Activated CD4-positive, CD25-positive, alpha-beta regulatory T cell (primary cell): ENCODE measurements at places on chromosomes 4 and X.

- no peak for DNase-seq
These were observed 14.9 kb downstream of the MID1IP1 start for GRCh38 chrX:38816155-38816554.

GRCh38 chrX:71922686-71923085, 12.0 kb downstream of the NHSL2 start:
- no peak for DNase-seq

- DNase-seq: no peak
These were observed 35.7 kb downstream of the PRKG2 start for GRCh38 chr4:81179326-81179725.

DNA sequence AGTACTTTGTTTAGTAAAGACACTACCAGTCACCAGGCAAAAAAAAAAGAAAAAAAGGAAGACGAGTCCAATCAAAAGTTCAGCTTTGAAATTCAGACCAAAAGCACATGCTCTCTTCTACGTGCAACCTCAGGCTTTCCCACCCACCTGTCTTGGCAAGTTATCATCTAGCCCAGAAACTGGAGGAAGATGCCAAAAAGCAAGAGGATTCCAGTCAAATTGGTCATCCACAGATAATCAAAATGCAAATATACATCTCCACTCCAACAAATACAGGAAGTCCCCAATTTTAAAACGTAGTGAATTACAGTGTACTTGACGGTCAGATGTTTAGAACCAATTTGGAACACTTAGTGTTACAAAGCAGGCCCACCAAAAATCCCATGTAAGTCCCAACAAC, 96.5 kb downstream of the PALLD start:
- DNase-seq: no peak

GRCh38 chr4:57098941-57099340, 11.2 kb downstream of the IGFBP7 start:
- no peak for DNase-seq

DNA sequence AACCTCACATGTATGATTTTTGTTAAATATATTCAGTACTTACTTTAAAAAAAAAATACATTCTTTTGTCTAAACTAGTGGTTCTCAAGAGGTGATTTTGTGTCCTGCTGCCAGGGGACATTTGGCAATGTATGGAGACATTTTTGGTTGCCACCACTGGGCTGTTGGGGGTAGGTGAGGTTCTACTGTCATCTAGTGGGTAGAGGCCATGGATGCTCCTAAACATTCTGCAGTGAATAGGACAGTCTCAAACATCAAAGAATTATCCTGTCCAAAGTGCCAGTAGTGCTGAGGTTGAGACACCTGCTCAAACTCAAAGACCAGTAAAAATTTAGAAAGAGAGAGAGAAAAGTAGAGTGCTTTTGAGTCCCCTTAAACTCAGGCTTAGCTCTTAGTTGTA, 32.9 kb upstream of the PGM2 start:
- DNase-seq: no peak

DNA sequence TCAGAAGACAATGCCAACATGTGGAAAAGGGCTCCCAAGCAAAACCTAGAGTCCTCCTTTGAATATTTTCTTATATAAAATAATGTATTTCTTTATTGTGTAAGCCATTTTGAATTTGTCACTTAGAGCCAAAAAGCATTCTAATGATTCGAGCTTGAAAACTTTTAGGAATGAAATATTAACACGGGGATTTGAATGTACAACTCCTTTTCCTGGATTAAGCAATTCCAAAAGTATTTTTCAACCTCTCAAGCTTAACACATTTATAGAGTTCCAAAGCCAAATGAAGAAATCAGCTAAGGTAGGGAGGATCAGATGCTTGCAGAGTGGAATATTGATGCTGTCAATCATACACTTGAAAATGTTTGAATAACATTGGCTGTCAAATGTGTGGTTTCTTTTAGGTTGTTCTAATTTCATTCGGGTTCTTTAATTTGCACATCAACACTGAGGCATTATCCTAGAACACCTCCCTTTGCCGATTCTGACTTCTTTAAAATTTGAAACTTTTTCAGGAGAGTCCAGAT, 67.2 kb upstream of the ETNPPL start:
- no peak for DNase-seq

DNA sequence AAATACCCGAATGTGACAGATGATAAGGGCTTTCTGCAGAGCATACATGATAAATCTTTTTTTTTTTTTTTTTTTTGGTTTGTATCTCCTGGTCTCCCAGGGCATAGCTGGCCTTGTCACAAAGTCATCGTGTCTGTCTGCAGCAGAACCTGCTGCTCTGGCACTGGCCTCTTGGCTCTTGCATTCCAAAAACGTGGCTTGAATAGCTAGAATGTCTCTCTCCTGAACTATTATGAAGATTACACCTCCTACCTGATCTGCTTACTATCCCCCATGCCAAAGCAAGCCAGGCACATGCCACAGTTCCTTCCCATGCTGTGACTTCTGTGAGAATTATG, 50.4 kb upstream of the SCRG1 start:
- DNase-seq: no peak

- DNase-seq: no peak
These were observed 1.6 kb downstream of the SLC49A3 start for GRCh38 chr4:687048-687970.

GRCh38 chrX:112081781-112082652, 559 bp downstream of the TRPC5 start:
- no peak for DNase-seq

DNA sequence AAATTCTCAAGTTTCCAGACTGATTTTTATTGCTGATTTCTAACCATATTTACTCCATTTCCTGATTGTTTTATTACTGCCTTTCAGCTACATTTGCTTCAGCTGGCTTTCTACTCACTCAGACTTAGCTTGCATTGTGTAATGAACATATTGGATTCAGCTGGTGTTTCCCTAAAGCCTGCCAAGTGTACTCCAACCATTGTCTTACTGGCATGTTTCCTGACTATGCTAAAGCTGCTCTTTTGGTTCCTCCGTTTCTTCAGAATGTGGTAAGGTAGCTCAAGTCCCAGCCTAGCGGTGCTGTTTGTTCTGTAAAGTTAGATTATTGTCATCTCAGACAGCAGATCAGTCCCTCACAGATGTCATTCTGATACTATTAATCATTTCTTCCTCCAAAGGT, 53.1 kb upstream of the GLRA2 start:
- no peak for DNase-seq

- DNase-seq: no peak
These were observed 24.6 kb upstream of the LAP3 start for GRCh38 chr4:17552427-17552826.

DNA sequence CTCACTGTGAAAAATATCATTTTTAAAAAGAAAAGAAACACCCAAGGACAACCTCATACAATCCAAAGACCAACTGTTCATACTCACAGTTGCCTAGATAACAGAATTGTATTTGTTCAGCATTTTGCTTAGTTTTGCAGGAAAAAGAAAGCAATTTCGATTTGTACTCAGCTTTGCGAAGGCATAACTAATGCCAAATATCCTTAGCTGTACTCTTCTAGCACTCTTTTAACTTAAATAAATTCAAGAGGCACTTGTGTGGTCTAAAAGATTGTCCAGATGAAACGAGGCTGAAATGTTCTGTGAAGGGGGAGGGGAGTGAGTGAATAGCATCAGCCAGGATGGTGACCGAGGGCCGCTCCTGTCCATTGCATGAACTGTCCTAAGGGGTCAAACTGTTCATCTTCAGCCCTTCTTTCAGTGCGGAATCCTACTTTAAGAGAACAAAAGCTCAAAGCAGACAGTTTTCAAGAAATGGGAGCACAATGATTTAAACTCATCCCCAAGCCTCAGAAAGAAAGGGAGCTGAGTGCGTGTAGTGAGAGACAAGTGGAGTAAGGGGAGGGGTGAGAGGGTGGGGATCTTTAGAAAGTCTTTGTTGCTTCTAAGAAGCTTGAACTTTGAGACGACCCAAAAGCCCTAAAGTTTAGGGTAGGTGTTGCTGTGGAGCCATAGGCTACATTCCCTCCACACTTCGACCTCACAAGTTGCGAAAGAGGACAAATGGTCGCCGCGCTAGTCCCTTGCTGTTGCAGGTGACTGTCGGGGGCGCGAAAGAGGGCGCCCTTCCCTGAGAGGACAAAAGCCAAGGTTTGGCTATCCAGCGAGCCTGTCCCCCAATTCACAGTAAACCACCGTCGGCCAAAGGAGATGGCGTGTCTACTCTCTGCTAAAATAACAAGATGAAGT, 4.0 kb upstream of the NEUROG2 start:
- no peak for DNase-seq

DNA sequence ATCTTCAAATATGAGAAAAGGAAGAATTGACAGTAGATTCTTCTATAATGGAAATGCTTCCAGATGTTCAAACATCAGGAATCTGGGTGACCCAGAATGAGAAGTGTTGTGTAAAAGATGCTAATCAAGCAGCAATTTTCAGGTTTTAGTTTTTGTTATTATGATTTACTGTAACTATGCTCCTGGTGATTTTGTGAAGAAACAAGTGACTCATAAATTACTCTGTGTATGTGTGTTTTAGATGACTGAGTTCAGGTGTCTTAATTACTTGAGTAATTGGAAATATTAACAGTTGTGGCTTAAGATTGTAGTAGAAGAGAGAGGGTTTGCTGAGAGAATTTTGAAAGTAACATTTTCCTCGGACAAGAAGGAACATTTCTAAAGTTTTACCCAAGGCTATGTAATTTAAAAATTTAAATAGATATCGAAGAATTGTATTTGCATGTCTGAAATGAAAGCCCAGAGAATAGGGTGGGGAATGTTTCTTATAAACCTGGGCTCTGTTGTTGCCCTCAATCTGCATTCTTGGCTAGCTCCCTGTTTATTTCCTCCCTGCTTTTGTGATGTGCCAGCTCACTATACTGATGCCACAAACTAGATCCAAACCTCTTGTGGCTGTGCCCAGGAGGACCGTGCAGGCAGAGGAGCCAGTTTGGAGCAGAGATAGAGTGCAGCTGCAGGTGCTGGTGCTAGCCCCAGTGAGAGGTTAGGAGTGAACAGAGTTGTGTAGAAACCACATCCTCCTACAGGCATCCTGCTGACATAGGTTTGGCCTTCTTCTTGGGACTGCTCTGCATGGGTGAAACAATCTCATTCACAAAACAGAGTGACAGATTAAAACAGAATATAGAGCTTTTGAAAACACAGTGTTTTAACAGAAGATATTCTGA, 25.4 kb upstream of the TNIP3 start:
- no peak for DNase-seq

- no peak for DNase-seq
These were observed 14.9 kb downstream of the PARM1 start for GRCh38 chr4:74947798-74948197.

DNA sequence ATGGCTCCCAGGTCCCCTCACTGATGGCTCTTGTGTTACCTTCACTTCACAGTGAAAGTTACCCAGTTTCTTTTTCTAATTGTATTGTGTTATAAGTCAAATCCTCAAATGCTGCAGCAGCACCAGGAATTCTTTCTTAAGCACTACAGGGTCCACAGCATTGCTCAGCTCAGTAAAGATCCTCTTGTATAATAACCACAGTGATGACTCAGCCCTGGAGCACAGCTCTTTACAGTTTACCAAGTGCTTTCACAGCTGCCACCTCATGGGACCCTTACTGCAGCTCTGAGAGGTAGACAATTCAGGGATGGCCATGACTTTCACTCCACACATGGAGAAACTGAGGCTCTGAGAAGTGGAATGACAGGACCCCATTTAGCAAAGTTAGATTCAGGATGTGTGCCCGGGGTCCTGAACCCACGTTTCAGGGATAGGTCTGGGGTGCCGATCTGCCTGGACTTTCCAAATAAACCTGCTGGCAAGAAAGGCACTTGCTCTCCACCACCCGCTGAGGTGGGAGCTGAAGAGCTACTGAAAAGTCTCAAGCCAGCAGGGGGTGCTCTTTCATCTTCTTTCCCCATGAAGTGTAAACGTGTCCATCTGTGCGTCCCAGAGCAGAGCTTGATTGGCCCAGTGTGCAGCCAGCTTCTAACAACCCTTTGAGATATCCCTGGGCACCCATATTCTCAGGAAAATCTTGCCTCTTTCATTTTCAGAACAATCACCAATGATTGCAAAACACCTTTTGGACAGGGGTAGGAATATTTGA, 35.7 kb upstream of the GABRQ start:
- DNase-seq: no peak

DNA sequence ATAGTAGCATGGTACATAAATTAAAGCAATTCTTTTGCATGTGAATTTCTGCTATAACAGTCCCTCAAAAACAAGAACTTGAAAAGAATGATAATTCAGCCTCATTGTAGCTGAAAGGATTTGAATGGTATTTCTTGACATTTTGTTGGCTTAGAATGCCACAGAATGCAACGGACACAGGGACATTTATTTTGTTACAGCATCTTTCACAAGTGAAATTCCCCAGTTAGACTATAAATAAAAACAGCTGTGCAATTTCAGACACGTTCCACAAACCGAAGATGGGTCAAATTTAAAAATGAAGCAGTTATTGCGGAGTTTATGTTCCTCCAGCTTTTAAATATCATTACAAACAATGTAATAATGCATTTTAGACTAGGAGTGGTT, 82.8 kb upstream of the AMELX start:
- DNase-seq: no peak

- DNase-seq: no peak
These were observed 25.6 kb downstream of the ARSJ start for GRCh38 chr4:113953888-113954287.

- DNase-seq: no peak
These were observed 60.1 kb downstream of the SEPTIN11 start for GRCh38 chr4:77009511-77010115.

GRCh38 chr4:130329036-130329435, 1233.1 kb downstream of the C4orf33 start:
- DNase-seq: no peak
